ENCODE measurements at places on chromosomes 1 and 21.

- DNase-seq: peak; percentile 53
Measured at GRCh38 chr1:76933847-76934815, 66.9 kb downstream of the ST6GALNAC5 start.

DNA sequence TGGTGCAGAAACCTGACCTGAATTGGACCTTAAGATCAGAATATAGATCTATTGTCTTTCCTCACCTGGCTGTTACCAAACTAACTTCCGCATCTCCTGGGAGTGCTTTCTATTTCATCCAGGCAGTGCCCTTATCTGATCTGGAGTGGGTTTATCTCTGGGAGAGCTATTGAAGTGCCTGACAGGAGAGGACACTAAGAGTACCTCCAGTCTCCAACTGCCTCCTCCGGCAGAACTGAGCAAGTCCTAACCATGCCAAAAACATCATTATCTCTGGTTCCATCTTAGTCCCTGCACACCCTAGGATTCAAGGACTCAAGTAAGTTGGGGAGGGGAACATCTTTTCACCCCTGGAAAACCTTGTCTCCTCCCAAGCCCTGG, 12.4 kb upstream of the KCNJ15 start:
- DNase-seq: no peak

DNA sequence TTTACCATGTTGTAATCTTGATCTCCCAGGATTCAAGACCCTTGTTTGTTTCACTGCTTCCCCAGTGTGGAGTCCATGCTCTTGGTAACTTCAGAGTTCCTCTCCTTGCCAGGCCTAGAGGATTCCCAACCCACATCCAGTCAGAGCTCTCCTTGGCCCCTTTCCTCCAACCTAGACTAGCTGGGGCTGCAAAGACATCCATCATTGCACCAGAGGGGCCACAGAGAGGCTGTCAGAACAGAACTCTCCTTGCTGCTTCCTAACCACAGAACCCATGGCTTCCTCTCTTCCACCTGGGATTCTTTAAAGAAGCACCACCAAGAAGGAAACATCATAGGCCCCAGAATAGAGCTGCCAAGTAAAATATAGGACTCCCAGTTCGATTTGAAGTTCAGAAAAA, 81.0 kb downstream of the HMGB4 start:
- no peak for DNase-seq

- no peak for DNase-seq
Measured at GRCh38 chr1:202540448-202540847, 169.8 kb downstream of the SYT2 start.

DNA sequence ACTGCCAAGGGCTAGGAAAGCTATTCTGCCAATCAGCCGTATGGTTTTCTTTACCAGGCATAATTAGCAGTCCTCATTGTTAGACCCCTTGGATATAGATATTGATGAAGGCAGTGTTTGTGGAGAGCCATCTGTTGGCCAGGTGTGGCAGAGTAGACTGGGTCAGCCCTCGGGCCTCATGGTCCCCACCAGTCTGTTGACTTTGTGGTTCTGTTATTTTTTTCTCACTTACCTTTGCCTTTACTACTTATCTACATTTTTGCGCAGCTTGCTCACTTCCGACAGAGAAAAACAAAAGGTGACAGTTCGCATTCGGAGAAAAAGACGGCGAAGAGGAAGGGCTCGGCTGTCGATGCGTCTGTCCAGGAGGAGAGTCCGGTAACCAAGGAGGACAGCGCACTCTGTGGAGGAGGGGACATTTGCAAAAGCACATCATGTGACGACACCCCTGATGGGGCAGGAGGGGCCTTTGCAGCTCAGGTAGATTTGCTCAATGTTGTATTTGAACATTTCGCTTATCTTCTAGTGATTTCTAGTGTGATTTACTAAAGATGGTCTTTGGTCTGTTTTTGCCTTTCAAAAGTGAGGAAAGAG, 2.3 kb downstream of the PCNT start:
- DNase-seq: no peak

DNA sequence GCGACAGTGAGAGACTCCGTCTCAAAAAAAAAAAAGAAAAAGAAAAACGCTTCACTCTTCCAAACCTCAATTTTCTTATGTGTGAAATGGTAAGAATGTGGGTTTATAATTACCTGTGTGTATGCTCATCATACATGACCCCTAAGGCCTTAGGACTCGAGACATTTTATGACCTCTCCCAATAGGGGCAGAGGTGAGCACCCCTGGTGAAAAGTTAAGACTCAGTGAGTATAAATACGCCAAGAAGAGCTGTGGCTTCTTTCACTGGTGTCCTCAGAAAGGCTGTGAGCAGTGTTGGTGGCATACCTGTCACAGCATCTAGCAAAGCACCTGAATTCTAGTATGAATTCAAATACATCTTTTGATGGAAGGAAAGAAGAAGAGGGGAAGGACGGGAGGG, 7.8 kb upstream of the FCMR start:
- no peak for DNase-seq

Measured in NCI-H2081 treated with DMSO at 0.1 percent for 48 hours (cell line).